Calu3 (cell line): ENCODE measurements at places on chromosomes 5 and 9. TPM values are rescaled to one million over a fixed set of nuclear protein-coding genes. Genes with fewer than 3 reads are reported as not detected.

GRCh38 chr5:173238312-173239232 lies 3.6 kb upstream of the NKX2-5 start:
- DNase-seq, result no peak

DNA sequence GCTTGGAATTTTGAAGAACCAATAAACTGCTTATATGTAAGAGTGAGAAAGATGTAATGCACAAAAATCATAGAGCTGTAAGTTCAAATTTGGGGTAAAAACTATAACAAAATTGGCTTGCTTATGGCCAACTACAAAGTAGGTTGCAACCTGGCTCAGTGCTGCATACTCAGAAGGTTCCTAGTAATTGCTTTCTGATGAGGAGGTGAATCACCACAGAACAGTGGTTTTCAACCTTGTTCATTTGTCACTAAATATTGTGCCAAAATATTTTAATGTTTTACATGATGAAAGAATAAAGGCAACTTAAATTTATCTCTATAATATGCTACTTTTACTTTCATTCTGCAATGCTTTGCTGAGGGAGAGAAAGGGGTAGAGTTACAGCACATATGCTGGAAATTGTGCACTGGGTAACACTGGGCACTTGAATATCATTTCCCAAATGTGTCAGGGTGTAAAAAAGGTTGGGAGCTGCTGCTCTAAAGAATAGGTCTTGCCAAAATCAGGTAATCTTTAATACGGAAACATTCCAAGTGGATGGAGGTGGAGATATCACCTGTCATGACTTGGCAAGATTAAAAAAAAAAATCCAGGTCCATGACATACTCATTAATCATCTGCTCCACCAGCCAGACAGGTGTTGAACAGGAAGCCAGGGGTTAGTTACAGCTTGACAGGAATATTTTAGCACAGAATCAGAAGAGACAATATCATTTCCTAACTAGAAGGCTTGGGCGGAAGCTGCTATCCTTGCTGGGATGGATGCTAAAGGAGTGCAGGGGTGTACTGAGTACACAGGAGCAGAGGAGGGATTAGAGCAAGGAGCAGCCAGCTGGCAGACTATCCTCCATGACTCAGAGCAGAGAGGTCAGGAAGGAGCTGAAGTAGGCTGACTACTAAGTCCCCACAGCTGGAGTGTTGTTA lies 34.6 kb upstream of the CCL21 start:
- DNase-seq, result peak; percentile 17

GRCh38 chr5:117161718-117162335 lies 587.2 kb upstream of the SEMA6A start:
- DNase-seq, result no peak

GRCh38 chr5:5209510-5210286 lies 69.6 kb downstream of the ADAMTS16 start:
- DNase-seq, result no peak

DNA sequence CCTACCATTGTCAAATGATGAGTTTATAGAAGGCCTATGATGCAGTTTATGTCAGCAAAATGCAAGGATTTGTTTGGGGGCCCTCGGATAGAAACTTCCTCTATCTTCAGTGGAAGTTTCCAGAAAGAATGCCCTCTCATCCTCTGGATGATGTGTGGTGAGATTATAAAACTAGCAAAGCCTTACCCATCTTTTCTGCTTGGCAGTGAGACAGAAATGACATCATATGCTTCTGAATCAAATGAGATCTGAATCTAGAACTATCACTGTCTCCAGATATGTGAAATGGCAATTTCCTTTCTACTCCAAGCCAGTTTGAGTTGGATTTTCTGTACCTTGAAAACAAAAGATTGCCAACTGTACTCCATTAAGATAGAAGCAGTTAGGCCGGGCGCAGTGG lies 60.4 kb upstream of the CKMT2 start:
- DNase-seq, result no peak

The RNF183 gene
- 0.76 and 1.5 TPM in 2 replicates for total RNA-seq

The IRX2 gene
- total RNA-seq, result not detected in 2 replicates

The GFI1B gene
- not detected in 2 replicates for total RNA-seq
